ENCODE measurements at places on chromosomes 4 and X. TPM values are rescaled to one million over a fixed set of nuclear protein-coding genes. Genes with fewer than 3 reads are reported as not detected.

GRCh38 chrX:19855700-19856381 lies 31.6 kb downstream of the SH3KBP1 start:
- no peak overlapping the region for H3K27ac ChIP-seq
- H3K27me3 ChIP-seq: no peaks in the 10 kb centered on the region
- peaks cover 15% of the 10 kb centered on the region for H3K4me1 ChIP-seq
- no peak for DNase-seq
- no peak overlapping the region for H3K4me3 ChIP-seq

- H3K4me3 ChIP-seq: no peak overlapping the region
- H3K4me1 ChIP-seq: no peaks in the 10 kb centered on the region
- no peak for DNase-seq
Measured at GRCh38 chr4:97720869-97721432, 422.3 kb downstream of the STPG2 start.

GRCh38 chrX:96176921-96177320 lies 507.7 kb upstream of the DIAPH2 start:
- no peaks in the 10 kb centered on the region for H3K4me1 ChIP-seq
- no peaks in the 10 kb centered on the region for H3K27me3 ChIP-seq
- H3K27ac ChIP-seq: no peak overlapping the region

- no peaks in the 10 kb centered on the region for H3K4me1 ChIP-seq
- no peak for DNase-seq
- no peaks in the 10 kb centered on the region for H3K36me3 ChIP-seq
- no peak overlapping the region for H3K27ac ChIP-seq
Measured at GRCh38 chr4:141746026-141746425, 109.6 kb downstream of the IL15 start.

- DNase-seq: no peak
- no peaks in the 10 kb centered on the region for H3K36me3 ChIP-seq
- no peak overlapping the region for H3K27ac ChIP-seq
- no peaks in the 10 kb centered on the region for H3K27me3 ChIP-seq
- H3K4me3 ChIP-seq: no peak overlapping the region
Measured at GRCh38 chrX:107857837-107858236, 32.2 kb downstream of the MID2 start.

The NLGN4X gene
- total RNA-seq: 0.45 TPM
